Left colon (tissue), 2 donors: ENCODE measurements at places on chromosomes 2 and 18. TPM values are rescaled to one million over a fixed set of nuclear protein-coding genes. Genes with fewer than 3 reads are reported as not detected.

GRCh38 chr2:101817481-101817880, 120.0 kb downstream of the MAP4K4 start:
- no peak for DNase-seq

DNA sequence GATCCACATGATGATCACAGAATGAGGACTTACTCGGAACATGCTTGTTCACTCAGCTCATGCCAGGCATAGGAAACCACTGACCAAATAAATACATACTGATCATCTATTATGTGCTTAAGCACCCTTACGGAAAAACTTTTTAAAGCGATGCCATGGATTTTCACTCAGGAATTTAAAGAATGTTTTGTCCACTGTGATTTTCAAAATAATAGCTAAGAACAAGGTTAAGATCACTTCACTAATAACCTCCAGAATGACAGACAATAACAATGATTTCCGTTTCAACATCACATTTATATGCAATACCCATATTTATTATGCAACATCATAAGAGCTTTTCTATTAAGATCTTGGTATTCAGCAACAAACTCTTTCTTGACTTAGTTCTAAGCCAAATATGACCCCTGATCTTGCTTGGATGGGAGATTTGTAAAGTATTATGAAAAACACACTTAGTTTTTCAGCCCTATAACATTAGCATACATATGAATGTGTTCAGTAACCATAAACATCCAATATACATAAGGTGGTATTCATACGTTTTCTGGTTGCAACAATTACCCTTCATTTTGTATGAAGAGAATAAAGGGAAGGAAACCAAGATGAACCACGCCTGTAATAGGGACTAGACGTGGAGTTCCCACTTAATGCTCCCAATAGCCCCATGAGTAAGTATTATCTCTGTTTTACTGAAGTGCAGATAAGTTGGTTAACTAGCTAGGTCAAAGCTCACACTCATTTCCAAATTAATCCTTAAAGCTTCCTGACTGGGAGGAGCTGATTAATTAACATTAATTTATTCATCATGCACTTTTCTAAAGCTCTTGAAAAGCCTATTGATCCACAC, 1.9 kb downstream of the CD302 start:
- no peak for DNase-seq

DNA sequence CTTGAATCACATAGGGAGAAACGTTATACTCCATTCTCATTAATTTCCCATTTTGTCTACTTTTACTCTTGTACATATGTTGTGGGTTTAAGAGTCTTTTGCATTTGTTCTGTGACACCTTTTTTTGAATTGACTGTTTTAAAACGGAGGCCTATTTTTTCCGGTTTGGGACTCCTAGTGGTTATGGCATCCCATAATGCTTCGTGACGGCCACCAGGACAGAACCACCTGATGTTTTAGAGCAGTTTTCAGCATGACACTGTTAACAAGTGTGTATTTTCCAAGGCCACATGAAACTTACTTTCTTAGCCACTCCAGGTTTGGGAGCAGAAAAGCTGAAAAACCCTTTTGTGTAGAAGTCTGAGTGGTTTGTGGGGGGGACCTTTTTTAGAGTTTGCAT, 8.4 kb downstream of the SOX11 start:
- DNase-seq: no peak

- DNase-seq: no peak
Measured at GRCh38 chr2:70743677-70744076, 24.3 kb downstream of the ADD2 start.

DNA sequence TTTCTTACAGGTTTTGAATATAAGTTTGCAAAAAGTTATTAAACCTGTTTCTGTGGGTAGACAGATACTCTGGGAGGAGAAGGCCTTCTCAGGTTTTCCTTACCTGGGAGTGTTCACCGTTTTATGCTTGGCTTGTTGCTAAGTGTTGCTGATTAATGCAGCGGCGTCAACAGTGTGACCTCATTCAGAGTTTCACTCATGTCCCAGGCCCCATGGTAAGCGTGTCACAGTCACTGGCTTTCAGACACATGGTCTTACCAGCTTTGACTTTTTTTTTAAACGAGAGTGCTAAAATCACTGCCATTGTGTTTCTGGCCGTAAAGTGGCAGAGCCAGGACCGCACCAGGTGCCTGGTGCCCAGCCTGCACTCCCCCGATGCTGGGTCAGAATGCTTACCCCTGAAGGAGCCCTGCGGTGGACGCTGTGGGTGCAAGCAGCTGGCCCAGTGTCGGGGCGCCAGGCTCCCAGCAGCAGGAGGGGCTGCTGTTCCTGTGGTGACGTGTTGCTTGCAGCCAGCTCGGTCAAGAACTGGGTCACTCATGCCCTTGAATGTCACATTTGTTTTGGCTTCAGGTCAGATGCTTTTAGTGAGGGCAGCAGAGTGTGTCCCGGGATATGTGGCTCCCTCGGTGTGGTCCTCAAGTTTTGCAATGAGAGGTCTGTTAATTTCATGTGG, 3.5 kb downstream of the CAPN10 start:
- no peak for DNase-seq

The EDAR gene
- 0.43 TPM for total RNA-seq

The CD8B2 gene
- total RNA-seq: 0.06 TPM
